ENCODE measurements at places on chromosomes 5 and 9.

- DNase-seq: no peak
Measured at GRCh38 chr9:131912671-131913070, 167.0 kb downstream of the MED27 start.

GRCh38 chr5:136563489-136563888 is 198.1 kb upstream of the TRPC7 start:
- DNase-seq: no peak

DNA sequence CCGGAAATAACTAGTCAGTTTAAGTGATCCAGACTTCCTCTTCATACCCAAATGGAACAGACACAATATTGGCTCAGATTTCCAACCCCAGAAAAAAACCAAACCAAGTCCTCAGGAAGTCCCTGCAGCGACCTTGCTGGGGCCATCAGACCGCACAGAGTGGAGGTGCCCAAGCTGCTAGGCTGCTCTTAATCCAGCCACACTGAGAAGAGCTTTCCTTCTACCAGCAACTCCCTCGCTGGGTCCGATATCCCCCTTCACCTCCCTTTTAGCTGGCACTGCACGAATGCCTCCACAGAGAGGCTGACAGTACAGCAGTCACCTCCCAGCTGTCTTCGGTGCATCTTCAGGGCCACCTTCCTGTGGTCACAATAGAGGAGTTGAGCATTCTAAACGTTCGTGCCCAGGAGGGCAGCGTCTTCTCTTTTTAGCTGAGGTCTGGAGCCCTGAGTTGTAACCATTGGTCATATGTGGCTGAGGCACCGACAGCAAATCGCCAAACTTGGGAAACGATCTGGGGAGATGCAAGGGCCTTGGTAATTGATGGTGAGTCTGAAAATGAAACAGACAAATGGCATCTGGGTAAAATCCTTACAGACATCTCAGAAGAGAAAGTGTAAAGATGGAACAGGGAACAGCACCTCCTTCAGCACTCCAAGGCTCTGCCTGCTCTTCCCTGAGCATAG is 5.7 kb downstream of the NAIF1 start:
- no peak for DNase-seq

GRCh38 chr5:119435436-119436132 is 16.7 kb upstream of the HSD17B4 start:
- DNase-seq: no peak

DNA sequence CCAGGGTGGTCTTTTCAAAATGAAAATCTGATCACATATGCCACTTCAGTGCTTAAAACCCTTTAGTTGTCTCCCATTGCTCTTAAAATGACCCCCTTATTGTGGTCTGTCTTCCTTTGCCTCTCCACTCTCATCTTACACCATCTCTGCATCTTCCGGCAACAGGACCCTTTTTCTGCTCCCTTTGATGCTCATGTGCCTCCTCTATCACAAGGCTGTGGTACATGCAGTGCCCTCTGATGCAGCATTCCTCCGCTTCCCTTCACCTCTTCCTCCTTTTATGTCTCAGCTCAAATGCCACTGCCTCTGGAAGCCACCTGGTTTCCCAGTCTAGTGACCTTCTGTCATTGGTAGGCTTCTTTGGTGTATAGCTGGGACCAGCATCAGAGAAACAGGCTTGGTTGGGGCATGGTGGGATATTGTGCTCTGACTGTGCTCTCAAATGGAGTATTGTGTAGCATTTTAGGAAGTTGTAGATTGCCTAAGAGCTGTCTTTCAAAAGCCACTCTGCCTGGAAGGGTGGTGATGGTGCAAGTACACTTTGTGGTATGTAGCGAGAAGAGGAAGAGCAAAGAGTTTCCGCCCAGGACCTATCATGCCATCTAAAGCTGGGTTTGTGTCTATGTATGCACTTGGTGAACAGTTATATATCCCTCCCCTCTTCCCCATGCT is 28.1 kb downstream of the ARHGAP26 start:
- no peak for DNase-seq

DNA sequence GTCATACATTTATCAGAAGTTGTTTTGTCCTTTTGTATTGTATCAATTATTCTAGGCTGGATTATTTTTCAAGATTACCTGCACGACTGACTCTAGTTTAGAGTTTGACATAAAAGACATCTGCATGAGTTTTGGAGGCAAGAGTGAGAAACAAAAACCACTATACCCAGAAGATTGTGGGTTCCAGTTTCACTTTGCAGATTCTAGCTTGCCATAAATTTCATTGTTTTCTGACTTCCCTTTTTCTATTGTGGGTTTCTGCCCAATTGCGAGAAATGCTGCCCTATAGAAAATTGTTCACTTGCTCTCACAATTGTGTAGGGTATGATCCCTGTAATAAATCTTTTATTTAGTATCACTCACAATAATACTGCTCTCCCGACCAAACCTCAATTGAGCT is 1043.4 kb upstream of the CDH10 start:
- no peak for DNase-seq

DNA sequence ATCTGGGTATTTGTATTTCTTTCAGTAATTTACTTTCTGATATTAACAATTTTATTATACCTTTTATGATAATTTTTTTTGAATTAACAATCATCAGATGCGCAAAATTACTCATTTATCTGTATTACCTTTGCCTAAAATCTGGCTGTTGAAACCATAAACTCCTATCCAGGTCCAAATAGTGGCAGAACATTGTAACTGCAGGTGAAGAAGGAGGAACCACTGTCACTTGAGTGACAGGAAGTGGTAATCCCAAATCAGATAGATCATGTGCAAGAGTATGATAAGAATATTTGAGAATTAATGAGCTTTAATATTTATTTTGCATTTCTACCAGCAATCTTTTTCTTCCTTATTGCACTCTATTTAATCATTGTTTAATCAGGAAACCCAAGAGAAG is 139.3 kb upstream of the TLE4 start:
- no peak for DNase-seq

DNA sequence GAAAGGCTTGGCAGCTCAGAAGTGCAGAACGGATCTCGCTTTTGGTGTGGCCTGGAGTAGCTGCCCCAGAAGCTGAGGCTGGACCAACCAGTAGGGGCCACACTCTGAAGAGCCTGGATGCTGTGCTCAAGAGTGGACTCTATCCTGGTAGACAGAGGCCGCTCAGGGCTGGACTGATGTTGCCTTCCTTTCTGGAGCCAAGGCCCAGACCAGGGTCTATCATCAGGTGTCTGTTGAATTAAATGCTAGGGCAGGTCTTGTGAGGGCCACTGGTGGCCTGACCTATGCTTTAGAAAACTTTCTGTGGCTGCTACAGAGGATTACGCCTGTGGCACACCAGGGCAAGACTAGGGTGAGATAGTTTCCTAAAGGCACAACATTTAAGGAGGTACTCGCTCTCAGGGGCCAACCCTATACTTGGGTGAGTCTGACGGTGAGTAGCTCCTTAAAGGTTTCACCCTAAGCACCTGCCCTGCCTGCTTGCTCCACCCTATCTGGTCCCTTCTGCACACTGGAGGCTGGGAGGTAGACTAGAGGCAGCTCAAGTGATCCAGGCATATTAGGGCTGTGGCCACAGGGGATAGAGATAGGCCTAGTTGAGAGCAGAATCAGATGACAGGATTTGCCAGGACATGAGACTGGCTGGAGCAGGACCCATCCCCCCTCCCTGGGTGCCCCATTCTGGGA is 9.8 kb upstream of the IRF1 start:
- DNase-seq: no peak

DNA sequence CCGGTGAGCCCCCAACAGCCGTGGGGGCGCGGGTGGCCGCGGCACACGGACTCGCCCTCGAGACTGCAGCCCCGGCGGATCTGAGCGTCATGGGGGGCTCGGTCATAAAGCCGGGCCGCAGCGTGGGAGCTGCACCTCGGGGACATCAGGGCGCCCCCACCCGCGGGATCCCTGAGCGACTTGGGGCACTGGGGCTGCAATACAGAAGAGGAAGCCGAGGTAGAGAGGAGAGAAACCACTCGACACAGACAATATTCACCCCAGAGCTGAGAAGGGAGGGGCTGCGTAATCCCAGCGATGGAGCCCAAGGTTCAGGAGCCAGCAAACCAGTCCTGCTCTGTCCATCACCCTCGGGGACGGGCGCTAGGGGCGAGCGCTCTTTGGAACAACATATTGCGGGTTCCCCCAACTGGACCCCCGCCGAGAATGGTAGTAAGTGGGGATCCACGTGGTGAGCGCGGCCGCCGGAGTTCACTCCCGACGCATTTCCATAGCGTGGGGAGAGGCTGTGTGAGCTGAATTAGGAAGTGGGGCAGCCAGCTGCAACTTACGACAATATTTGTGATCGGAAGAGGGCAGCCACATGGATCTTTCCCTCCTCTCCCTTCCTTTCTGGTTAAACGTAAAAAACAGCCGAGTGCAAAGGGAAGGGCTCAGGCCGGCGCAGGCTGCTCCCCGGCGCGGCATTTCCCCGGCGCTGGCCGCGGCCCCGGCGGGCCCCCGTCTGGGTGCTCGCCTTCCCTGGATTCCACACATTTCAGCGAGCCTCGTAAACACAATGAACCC is 9.9 kb downstream of the PTCH1 start:
- peak; percentile 50 for DNase-seq

- DNase-seq: no peak
Measured at GRCh38 chr5:14744296-14745187, 80.0 kb downstream of the OTULIN start.

GRCh38 chr9:127345566-127345965 is 51.4 kb upstream of the SLC2A8 start:
- DNase-seq: no peak

GRCh38 chr5:73630765-73631164 is 4.8 kb downstream of the ARHGEF28 start:
- no peak for DNase-seq

- DNase-seq: no peak
Measured at GRCh38 chr5:139980765-139981164, 62.3 kb downstream of the NRG2 start.

GRCh38 chr5:103475629-103476240 is 86.9 kb downstream of the NUDT12 start:
- no peak for DNase-seq

- DNase-seq: no peak
Measured at GRCh38 chr5:156328161-156328560, 1.2 kb downstream of the SGCD start.

Data from C1 segment of cervical spinal cord (tissue), 14 donors.